ENCODE measurements at places on chromosomes 3 and 15. TPM values are rescaled to one million over a fixed set of nuclear protein-coding genes. Genes with fewer than 3 reads are reported as not detected.
A peak's percentile ranks its signal among the peaks of the same experiment; 100 is the strongest.

The ADAMTSL3 gene
- total RNA-seq = 3.3 TPM

The SLC27A2 gene
- not detected for total RNA-seq

The SNX22 gene
- total RNA-seq = 0.20 TPM

DNA sequence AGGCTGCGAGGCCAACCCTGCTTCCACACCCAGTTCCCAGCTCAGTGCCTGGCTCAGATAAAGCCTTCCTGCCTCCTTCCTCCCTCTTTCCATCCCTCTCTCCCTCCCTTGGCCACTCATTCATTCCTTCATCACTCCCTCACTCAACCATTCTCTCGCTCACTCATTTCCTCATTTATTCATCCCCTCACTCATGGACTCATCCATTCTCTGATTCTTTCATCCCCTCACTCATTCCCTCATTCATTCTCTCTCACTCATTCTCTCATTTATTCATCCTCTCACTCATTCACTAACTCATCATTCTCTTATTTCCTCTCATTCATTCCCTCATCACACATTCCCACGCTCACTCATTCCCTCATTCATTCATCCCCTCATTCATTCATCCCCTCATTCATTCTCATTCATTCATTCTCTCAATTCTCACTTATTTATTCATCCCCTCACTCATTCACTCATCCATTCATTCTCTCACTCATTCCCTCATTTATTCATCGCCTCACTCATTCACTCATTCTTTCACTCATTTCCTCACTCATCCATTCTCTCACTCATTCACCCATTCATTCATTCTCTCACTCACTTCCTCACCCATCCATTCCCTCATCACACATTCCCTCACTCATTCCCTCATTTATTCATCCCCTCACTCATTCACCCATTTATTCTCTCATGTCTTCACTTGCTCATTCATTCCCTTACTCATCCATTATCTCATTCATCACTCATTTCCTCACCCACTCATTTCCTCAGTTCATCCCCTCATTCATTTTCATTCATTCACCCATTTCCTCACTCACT lies 13.2 kb downstream of the ABTB1 start:
- no peak for DNase-seq

GRCh38 chr3:58237238-58237940 lies at the start of gene ABHD6:
TSS of gene ABHD6 (plus strand) at chr3:58237792. CDS start at chr3:58256587, 18,795 bp downstream.
- DNase-seq = peak; percentile 83

DNA sequence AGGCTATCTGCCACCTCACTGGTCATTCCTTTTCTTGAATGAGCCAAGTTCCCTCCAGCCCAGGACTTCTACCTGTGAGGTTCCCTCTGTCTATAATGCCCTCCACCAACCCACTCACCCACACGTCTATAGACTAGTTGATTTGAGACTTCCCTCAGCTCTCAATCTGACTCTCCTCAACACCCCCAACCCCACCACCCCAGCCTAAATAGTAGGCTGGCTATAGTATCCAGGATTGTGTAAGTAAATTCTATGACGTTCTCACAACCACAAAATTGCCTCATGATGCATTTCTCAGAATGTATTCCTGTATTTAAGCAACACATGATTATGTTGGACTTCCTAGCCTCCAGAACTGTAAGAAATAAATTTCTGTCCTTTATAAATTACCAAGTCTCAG lies 2.2 kb downstream of the PLSCR1 start:
- no peak for DNase-seq

- DNase-seq = no peak
These were observed 53.5 kb upstream of the PRTG start for GRCh38 chr15:55796321-55796965.

- no peak for DNase-seq
These were observed 130.2 kb upstream of the SGO1 start for GRCh38 chr3:20316238-20316637.

GRCh38 chr15:40511472-40512133 lies 40.8 kb downstream of the CHST14 start:
- peak; percentile 92 for DNase-seq

Measured in ovary (tissue), 10 donors.